ENCODE measurements at places on chromosomes 4 and X. TPM values are rescaled to one million over a fixed set of nuclear protein-coding genes. Genes with fewer than 3 reads are reported as not detected.

SOD3 gene
- 323 TPM for total RNA-seq

CT45A3 gene
- total RNA-seq = not detected

FAM133A gene
- not detected for total RNA-seq

ANTXR2 gene
- total RNA-seq = 108 TPM

MTCP1 gene
- 5.3 TPM for total RNA-seq

MAGEB17 gene
- not detected for total RNA-seq

GYPE gene
- not detected for total RNA-seq

GPC4 gene
- 29.1 TPM for total RNA-seq

LRIT3 gene
- 0.60 TPM for total RNA-seq

GRCh38 chrX:108537005-108537404 lies 97.4 kb downstream of the COL4A5 start:
- no peaks in the 10 kb centered on the region for H3K27me3 ChIP-seq
- H3K27ac ChIP-seq = no peak overlapping the region
- DNase-seq = peak; percentile 35

DNA sequence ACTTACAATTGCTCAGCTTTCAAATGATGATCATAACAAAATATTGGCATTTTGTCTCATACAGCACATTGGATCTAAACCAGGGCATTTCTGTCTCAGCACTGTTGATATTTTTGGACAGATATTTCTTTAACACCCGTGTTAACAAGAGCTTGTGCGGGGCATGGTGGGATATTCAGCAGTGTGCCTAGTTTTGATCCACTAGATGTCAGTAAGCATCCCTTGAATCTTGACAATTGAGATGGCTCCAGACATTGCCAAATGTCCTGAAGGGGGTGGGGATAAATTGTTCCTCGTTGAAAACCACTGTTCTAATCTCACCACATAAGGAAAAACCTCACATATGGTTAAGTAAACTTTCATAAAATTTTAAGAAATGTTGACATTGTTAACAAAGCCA lies 806.3 kb downstream of the STIM2 start:
- H3K4me1 ChIP-seq = no peaks in the 10 kb centered on the region
- no peak overlapping the region for H3K27ac ChIP-seq
- no peak for DNase-seq
- H3K4me3 ChIP-seq = no peak overlapping the region
- H3K36me3 ChIP-seq = no peaks in the 10 kb centered on the region

DNA sequence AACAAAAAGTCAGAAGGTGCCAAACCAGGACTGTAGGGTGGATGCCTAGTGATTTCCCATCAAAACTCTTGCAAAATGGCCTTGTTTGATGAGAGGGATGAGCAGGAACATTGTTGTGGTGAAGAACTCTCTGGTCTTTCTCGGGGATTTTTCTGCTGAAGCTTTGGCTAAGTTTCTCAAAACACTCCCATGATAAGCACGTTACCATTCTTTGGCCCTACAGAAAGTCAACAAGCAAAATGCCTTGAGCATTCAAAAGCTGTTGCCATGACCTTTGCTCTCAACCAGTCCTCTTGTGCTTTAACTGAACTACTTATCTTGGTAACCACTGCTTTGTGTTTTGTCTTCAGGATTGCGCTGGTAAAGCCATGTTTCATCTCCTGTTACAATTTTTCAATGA lies 3.0 kb upstream of the SEC31A start:
- H3K36me3 ChIP-seq = peaks cover 30% of the 10 kb centered on the region
- no peaks in the 10 kb centered on the region for H3K27me3 ChIP-seq
- peaks cover 28% of the 10 kb centered on the region for H3K4me1 ChIP-seq
- DNase-seq = no peak

DNA sequence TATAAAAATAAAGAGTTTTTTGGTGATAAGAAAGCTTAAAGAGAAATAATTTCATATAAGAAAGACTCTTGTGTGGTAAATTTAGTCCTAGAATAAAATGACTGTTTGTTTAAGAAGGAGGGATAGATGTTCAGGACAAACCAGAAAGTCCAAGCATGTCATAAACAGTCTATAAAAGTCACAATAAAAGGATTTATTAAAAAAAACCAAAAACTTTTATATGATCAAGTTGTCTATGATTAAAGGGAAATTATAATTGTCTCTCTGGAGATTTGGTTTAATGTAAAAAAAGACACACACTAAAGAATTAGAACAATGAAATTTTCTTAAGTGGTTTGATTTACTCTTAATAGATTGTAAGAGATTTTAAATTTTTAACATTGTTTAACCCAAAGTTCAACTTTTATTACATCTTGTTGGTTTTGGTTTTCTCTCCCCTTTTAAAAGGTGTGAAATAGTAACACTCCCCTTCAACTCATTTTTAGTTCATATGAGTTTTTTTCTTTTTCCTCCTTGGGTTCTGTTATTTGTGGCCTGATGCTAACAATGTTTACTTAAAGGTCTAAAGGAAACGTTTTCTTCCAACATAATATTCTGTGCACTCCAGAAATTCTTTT lies 89.7 kb downstream of the PDHA2 start:
- no peak overlapping the region for H3K27ac ChIP-seq
- H3K4me3 ChIP-seq = no peak overlapping the region
- no peaks in the 10 kb centered on the region for H3K36me3 ChIP-seq

DNA sequence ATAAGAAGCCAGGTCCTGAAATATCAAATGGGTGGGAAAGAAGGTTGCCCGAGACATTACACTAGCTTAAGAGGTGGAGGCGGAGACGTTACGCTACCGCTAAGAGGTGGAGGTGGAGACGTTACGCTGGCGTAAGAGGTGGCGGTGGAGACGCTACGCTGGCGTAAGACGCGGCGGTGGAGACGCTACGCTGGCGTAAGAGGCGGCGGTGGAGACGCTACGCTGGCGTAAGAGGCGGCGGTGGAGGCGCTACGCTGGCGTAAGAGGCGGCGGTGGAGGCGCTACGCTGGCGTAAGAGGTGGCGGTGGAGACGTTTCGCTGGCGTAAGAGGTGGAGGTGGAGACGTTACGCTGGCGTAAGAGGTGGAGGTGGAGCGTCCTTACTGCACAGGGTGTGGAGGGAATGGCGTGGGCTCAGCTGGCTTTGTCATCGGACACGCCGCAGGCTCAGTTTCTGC lies 12.8 kb downstream of the CYP4V2 start:
- H3K4me3 ChIP-seq = no peak overlapping the region
- no peak overlapping the region for H3K27ac ChIP-seq
- peaks cover 28% of the 10 kb centered on the region for H3K4me1 ChIP-seq
- H3K36me3 ChIP-seq = no peaks in the 10 kb centered on the region

DNA sequence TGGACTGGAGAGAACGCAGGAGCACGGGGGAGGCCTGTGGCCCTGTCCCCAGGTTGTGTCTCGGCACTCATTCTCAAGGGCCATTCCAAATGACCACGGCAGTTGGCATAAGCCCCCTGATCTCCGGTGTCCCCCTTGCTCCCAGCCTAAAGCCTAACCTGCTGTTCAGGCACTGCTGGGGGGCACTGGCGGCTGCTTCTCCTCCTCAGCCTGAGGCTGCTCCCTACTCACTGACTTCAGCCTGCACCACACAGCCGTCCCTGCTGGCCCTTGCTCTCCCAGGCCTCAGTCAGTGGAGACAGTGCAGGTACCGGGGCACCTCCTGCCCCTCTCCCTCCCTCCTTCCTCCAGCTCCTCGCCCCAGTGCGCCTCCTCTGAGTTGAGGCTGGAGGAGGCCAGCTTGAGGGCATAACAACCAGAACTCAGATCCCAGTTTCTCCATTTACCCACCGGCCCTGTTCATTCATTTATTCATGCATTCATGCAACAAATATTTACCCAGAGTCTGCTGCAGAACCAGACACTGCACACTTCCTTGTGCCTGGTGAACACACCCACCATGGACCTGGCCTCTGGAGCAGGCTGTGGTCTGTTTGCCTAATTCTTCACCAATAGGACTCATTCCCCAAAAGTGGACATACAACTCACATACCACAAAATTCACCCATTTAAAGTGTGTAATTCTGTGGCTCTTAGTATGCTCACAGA lies 65.0 kb downstream of the CPZ start:
- H3K27me3 ChIP-seq = no peaks in the 10 kb centered on the region
- no peak overlapping the region for H3K4me3 ChIP-seq
- H3K4me1 ChIP-seq = no peaks in the 10 kb centered on the region
- no peaks in the 10 kb centered on the region for H3K36me3 ChIP-seq

- H3K4me3 ChIP-seq = no peak overlapping the region
- no peaks in the 10 kb centered on the region for H3K4me1 ChIP-seq
- DNase-seq = no peak
- H3K36me3 ChIP-seq = no peaks in the 10 kb centered on the region
- no peaks in the 10 kb centered on the region for H3K27me3 ChIP-seq
Observed at GRCh38 chrX:38890326-38890725, 89.1 kb downstream of the MID1IP1 start.

GRCh38 chr4:130044788-130045531 lies 949.0 kb downstream of the C4orf33 start:
- no peak overlapping the region for H3K4me3 ChIP-seq
- H3K27me3 ChIP-seq = no peaks in the 10 kb centered on the region
- no peaks in the 10 kb centered on the region for H3K4me1 ChIP-seq
- no peaks in the 10 kb centered on the region for H3K36me3 ChIP-seq
- no peak for DNase-seq

- DNase-seq = no peak
- no peak overlapping the region for H3K4me3 ChIP-seq
- no peaks in the 10 kb centered on the region for H3K27me3 ChIP-seq
- H3K27ac ChIP-seq = no peak overlapping the region
- peaks cover 5% of the 10 kb centered on the region for H3K4me1 ChIP-seq
- no peaks in the 10 kb centered on the region for H3K36me3 ChIP-seq
Observed at GRCh38 chr4:157838366-157838765, 334.5 kb downstream of the GASK1B start.

- H3K4me1 ChIP-seq = peaks cover 6% of the 10 kb centered on the region
- no peaks in the 10 kb centered on the region for H3K36me3 ChIP-seq
- H3K4me3 ChIP-seq = no peak overlapping the region
- no peak for DNase-seq
Observed at GRCh38 chr4:94525993-94526728, 74.4 kb downstream of the PDLIM5 start.

- DNase-seq = no peak
- H3K27me3 ChIP-seq = no peaks in the 10 kb centered on the region
- no peaks in the 10 kb centered on the region for H3K36me3 ChIP-seq
- no peak overlapping the region for H3K4me3 ChIP-seq
- H3K27ac ChIP-seq = no peak overlapping the region
Observed at GRCh38 chrX:26649534-26649933, 433.6 kb downstream of the MAGEB5 start.

DNA sequence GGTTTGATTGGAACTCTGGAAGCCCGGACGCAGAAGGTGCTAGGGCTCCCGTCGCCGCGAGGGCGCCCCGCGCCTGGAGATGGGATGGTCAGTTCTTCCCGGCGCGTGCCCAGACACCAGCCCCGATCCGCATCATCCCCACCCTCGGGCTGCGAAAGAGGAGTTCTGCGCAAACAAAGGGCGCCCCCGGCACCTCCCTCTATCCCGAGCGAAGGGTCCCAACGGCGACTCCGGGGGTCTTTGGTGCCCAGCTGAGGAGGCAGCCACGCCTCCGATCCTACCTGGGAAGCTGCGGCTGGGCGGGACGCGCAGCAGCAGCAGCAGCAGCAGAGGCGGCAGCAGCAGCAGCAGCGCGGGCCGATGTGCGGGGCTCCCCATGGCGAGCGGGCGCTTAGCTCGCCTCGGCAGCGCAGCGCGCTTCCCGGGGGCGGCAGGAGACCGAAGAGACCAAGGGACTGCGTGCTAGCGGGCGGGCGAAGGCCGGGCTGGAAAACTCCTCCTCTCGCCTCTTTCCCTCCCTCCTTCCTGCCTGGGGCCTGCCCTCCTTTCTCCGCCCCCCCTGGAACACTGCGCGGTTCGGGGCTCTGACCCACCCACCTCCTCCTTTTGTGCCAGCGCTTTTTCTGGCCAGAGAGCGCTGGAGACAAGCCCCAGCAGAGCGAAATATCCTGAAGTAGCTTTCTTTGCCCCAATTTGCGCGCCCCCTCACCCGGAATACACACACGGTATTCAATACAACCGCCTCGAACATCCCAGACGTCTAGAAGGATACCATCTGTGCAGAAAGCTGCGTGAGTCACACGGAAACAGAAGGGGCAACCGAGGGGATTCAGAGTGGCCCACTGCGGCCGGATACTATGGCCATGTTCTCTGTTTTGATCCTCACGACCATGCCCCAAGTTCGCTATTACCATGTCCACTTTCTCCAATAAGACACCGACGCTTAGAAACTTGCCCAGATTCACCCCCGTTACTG lies at the start of gene SRPX:
SRPX (minus strand) TSS at position 457 of the 976 bp plus-strand sequence; CDS start at position 378, 79 bp downstream.
- peaks cover 7% of the 10 kb centered on the region for H3K27me3 ChIP-seq
- peak within 1 kb of the TSS; percentile 67 for H3K4me3 ChIP-seq
- H3K4me1 ChIP-seq = no peaks in the 10 kb centered on the region
- peak within 1 kb of the TSS; percentile 76 for H3K27ac ChIP-seq
- no peaks in the 10 kb centered on the region for H3K36me3 ChIP-seq
- DNase-seq = no peak

DNA sequence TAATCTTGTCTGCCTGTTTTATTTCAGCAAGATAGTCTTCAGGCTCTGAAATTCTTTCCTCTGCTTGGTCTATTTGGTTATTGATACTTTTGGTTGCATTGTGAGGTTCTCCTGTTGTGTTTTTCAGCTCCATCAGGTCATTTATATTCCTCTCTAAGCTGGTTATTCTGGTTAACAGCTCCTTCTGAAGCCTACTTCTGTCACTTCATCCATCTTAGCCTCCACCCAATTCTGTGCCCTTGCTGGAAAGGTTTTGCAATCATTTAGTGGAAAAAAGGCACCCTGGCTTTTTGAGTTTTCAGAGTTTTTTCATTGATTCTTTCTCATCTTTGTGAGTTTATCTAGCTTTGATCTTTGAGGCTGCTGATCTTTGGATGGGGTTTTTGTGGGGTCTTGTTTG lies 647.7 kb downstream of the SPRY1 start:
- H3K4me1 ChIP-seq = no peaks in the 10 kb centered on the region
- H3K36me3 ChIP-seq = no peaks in the 10 kb centered on the region
- no peaks in the 10 kb centered on the region for H3K27me3 ChIP-seq

- H3K4me1 ChIP-seq = no peaks in the 10 kb centered on the region
- peak overlapping the region; percentile 62 for H3K4me3 ChIP-seq
- no peak for DNase-seq
- no peaks in the 10 kb centered on the region for H3K27me3 ChIP-seq
Observed at GRCh38 chr4:26860922-26861433, 337 bp downstream of the STIM2 start.

GRCh38 chrX:87626996-87627395 lies 109.4 kb downstream of the KLHL4 start:
- no peak overlapping the region for H3K4me3 ChIP-seq
- H3K4me1 ChIP-seq = no peaks in the 10 kb centered on the region
- H3K27me3 ChIP-seq = no peaks in the 10 kb centered on the region
- no peak for DNase-seq
- no peak overlapping the region for H3K27ac ChIP-seq

DNA sequence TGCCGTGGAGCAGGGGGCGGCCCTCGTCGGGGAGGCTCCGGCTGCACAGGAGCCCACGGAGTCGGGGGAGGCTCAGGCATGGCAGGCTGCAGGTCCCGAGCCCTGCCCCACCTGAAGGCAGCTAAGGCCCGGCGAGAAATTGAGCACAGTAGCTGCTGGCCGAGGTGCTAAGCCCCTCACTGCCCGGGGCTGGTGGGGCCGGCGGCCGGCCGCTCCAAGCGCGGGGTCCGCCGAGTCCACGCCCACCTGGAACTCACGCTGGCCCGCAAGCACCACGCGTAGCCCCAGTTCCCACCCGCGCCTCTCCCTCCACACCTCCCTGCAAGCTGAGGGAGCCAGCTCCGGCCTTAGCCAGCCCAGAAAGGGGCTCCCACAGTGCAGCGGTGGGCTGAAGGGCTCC lies 589.4 kb downstream of the PPP4R3C start:
- H3K4me3 ChIP-seq = no peak overlapping the region
- no peaks in the 10 kb centered on the region for H3K4me1 ChIP-seq
- no peak for DNase-seq

Measured in tibial nerve (tissue), 4 donors.